ENCODE measurements at places on chromosomes 16 and 17.
A peak's percentile ranks its signal among the peaks of the same experiment; 100 is the strongest.

- no peak for DNase-seq
These were observed 120.3 kb upstream of the MON1B start for GRCh38 chr16:77070683-77071082.

- no peak for DNase-seq
These were observed 2.3 kb upstream of the DLX3 start for GRCh38 chr17:49997301-49997650.

- DNase-seq, result no peak
These were observed 19.6 kb upstream of the EFCAB13 start for GRCh38 chr17:47304186-47304585.

GRCh38 chr17:72616447-72616846, 476.0 kb downstream of the SLC39A11 start:
- DNase-seq, result no peak

GRCh38 chr17:64774888-64775540, 112.9 kb upstream of the SMURF2 start:
- no peak for DNase-seq

- DNase-seq, result no peak
These were observed 1.1 kb downstream of the SLC16A3 start for GRCh38 chr17:82229698-82230608.

DNA sequence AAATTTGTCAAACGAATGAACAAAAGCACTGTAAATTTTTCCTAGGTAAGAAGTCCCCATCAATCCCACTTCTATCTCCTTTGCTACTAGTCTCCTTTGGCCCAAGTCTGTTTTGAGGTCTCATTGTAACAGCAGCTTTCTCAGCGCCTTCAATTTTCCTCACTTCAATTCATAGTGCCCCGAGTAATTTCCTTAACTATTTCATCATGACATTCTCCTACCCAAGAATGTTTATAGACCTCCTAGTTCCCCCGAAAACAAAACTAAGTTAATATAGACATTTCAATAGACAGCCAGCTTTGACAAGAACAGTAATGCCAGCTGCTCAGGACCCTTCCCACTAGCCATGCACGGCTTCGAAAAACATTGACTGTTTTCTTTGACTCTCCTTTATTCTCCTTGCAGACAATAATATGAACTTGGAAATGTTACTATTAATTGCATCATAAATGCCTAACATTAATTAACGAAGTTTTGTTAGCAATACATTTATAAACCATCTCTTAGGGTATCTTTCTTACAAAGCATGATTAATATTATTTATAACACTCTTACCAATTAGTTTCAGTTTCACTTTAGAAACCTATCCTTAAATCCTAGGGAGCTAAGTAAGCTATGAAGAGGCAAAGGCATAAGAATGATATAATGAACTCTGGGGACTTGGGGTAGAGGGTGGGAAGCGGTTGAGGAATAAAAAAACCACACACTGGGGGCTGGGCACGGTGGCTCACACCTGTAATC, 22.8 kb downstream of the GLG1 start:
- no peak for DNase-seq

DNA sequence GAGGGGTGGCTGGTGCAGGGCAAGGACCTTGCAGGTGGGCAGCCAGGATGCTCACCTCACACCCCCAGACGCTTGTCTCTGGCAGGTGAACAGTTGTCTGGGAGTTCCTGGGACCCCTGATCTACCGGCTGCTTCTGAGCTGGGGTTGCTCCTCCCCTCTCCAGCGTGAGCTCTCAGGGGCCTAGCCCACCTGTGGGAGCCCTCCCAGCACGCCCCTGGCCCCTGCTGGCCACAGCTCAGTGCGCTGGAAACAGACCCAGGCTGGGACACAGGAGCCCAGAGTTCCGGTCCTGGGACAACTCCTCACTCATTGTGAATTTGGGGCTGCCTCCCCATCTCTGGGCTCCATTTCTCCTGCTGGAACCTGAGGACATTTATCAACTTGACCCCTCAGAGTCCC, 30.3 kb downstream of the ARHGAP23 start:
- DNase-seq, result no peak

- DNase-seq, result peak; percentile 54
These were observed 39.3 kb downstream of the MYO18A start for GRCh38 chr17:29140631-29141513.

All from T-helper 22 cell (primary cell).